ENCODE measurements at places on chromosomes 3 and 15.

DNA sequence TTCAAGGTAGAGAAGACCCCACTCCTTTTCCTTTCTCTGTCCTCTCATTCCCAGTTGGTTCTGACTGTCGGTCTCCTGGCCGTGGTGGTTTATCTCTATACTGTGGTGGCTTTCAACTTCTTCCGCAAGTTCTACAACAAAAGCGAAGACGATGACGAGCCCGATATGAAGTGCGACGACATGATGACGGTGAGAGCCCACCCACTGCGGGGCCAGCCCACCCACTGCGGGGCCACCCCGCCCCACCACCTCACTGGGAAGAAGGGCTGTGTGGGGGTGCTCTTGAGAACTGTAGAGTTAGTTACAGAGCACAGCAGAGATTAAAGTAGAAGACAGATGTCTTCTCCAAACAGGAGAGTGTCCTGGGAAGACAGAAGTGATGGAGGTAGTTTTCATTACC lies 110.6 kb upstream of the CHRM5 start:
- no peak for DNase-seq

GRCh38 chr15:57111002-57111401 lies 192.6 kb downstream of the TCF12 start:
- DNase-seq = no peak

DNA sequence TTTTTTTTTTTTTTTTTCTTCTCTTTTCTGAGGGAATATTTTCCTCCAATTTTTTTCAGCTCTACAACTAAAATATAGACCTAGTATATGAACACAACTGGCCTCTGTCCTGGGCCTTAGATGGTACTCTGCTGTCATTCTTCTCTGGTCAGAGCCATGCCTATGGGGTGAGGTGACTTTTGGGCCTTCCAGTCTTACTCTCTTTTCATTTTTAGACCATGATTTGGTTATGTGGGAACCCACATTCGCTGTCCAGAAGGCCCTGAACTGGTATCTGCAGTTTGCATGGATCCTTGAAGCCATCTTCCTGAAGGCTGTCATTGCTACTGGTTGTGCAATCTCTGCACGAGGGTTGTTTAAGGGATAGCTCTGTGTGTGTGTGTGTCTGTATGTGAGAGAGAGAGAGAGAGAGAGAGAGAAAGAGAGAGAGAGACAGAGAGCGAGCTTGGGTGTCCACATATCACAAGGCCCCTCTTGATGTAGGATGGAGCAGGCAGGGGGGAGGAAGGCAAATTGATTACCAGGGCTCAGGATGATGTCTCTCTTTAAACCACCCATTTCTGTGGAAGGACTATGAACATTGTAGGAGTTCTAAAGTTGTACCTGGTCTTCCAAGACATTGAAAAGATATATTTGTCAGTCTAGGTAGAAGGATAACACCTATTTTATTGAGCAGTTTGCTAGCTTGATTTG lies 6.9 kb downstream of the TGFBR2 start:
- DNase-seq = no peak

GRCh38 chr3:106946866-106947265 lies 430.4 kb upstream of the CCDC54 start:
- DNase-seq = no peak

DNA sequence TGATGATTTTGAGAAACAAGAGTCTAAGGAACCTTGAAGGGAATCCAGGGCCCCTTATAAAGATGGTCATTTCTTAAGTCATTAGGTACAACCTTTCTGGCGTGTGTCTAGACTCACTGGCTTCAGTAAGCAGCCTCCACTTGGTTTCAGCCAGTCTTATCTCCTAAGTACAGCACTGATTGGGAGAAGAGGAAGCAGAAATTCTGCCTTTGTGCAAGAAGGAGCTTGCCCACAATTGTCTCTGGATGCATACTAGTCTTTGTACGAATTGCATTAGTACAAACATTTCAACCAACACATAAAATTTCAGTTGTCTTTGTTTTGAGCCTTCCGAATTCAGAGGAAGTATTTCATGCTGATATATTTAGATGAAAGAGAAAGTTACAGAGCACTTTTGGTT lies 139.4 kb downstream of the SLCO3A1 start:
- DNase-seq = no peak

DNA sequence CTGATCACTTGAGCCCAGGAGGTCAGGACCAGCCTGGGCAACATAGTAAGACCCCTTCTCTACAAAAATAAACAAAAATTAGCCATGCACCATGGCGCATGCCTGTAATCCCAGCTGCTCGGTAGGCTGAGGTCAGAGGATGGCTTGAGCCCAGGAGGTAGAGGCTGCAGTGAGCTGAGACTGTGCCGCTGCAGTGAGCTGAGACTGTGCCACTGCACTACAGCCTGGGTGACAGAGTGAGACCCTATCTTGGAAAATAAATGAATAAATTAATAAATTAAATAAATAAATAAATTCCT lies 10.8 kb downstream of the SHISA5 start:
- DNase-seq = no peak

All from MM.1S (cell line).